ENCODE measurements at places on chromosomes 5 and 9.
A peak's percentile ranks its signal among the peaks of the same experiment; 100 is the strongest.

DNA sequence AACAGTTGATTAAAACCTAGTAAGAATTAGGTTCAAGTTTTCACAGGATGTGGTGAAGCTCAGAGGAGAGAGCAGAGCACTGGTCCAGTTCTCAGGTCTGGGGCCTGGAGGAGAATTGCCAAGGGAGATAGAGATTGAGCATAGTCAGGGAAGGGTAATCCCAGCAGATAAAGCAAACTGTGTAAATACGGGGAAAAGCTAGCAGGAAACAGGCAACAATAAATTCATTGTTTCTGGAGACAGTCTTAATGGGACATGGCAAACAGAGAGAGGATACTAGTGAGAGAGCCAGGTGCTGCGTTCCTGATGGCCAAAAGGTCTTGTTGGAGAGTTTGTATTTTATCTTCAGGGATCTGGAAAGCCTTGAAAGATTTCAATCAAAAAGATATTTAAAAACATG is 333.0 kb downstream of the PDE4D start:
- no peaks in the 10 kb centered on the region for H3K4me1 ChIP-seq
- no peak overlapping the region for H3K27ac ChIP-seq
- no peaks in the 10 kb centered on the region for H3K27me3 ChIP-seq
- H3K4me3 ChIP-seq: no peak overlapping the region
- DNase-seq: no peak

DNA sequence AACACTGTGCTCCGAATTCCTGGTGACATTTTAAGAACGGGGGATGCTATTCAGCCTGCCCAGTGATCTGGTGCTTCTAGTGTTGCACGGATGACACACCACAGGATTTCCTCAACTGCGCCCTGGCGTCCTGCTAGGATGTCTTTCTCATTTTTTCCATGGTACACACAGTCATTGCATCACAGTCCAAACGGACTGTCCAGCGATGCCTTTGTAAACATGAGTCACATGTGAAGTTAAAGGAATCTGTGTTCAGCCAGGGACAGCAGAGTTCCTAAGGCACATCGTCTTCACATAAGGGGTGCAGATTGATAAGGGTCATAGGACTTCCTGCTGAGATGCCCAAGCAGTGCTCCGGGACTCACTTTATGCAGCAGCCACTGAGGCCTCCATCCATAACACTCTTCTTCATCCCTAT is 9.3 kb upstream of the PTPN3 start:
- H3K36me3 ChIP-seq: no peaks in the 10 kb centered on the region
- no peak overlapping the region for H3K4me3 ChIP-seq
- H3K27me3 ChIP-seq: no peaks in the 10 kb centered on the region
- no peaks in the 10 kb centered on the region for H3K4me1 ChIP-seq
- no peak for DNase-seq

GRCh38 chr5:156178117-156178516 is 148.8 kb upstream of the SGCD start:
- no peak for DNase-seq
- no peak overlapping the region for H3K27ac ChIP-seq
- H3K36me3 ChIP-seq: no peaks in the 10 kb centered on the region
- H3K4me1 ChIP-seq: no peaks in the 10 kb centered on the region
- no peak overlapping the region for H3K4me3 ChIP-seq
- H3K27me3 ChIP-seq: no peaks in the 10 kb centered on the region

GRCh38 chr5:7871653-7872052 is 2.7 kb downstream of the MTRR start:
- H3K36me3 ChIP-seq: peaks cover 24% of the 10 kb centered on the region
- H3K4me3 ChIP-seq: no peak overlapping the region
- H3K27ac ChIP-seq: no peak overlapping the region
- H3K4me1 ChIP-seq: no peaks in the 10 kb centered on the region
- DNase-seq: no peak

- H3K4me3 ChIP-seq: no peak overlapping the region
- peak overlapping the region; percentile 83 for H3K27ac ChIP-seq
- H3K27me3 ChIP-seq: no peaks in the 10 kb centered on the region
- DNase-seq: no peak
- H3K36me3 ChIP-seq: no peaks in the 10 kb centered on the region
- H3K4me1 ChIP-seq: peaks cover 21% of the 10 kb centered on the region
Observed at GRCh38 chr5:126358525-126358924, 64.7 kb upstream of the GRAMD2B start.

GRCh38 chr5:66741394-66741793 is 145.2 kb downstream of the MAST4 start:
- DNase-seq: no peak
- H3K27ac ChIP-seq: no peak overlapping the region
- H3K27me3 ChIP-seq: no peaks in the 10 kb centered on the region
- no peak overlapping the region for H3K4me3 ChIP-seq

DNA sequence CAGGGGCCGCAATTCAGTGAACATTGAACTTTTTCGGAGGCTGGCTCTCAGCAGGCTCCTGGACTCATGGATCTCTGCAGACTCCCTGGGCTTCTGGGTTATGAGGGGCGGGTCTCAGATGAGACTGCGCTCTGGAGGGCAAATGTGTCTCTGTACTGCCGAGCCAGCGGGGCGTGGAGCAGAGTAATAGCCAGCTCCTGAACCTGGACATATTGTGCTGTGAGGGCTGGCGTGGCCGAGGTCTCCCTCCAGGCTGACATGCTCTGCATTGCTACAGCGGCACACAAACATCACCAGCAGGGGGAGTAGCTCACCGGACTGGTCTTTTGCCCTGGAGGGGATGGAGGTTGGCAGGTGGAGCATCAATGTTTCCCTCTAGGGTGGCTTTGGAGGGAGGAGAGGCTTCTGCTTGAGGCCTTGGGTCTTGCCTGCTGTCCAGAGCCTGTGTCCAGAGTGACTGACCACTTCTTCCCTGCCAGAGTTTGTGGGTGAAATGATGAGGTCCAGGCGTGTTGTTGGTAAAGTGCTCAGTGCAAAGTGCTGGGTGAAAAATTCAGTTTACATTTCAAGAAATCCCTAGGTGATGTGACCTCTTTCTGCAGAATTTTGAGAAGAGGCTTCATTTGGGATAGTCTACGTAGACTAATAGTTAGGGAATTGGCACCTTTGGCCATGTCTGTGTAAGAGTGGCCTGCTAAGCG is 10.9 kb upstream of the GADD45G start:
- H3K27me3 ChIP-seq: no peaks in the 10 kb centered on the region
- H3K36me3 ChIP-seq: no peaks in the 10 kb centered on the region
- H3K4me3 ChIP-seq: no peak overlapping the region
- H3K27ac ChIP-seq: no peak overlapping the region
- peak; percentile 57 for DNase-seq

DNA sequence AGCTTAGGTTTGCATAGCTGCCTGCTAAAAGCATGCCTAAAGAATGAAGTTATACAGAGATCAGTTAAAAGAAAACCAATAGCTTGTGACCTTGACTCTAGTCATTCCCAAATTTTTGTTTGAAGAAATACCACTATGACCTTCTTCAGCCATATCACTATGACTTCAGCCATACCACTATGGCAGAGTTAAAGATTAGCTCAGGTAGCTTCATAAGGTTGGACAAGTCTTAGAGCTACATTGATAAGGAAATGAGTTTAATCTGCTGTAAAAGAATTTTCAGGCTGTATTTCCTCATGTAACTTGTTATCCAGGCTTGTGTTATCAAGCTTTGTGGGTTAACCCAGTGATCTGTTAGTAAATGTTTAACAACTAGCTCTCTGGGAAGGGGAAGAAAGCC is 30.7 kb downstream of the C6 start:
- no peak for DNase-seq
- no peaks in the 10 kb centered on the region for H3K36me3 ChIP-seq
- H3K4me1 ChIP-seq: no peaks in the 10 kb centered on the region

- H3K4me1 ChIP-seq: no peaks in the 10 kb centered on the region
- no peak overlapping the region for H3K27ac ChIP-seq
- no peaks in the 10 kb centered on the region for H3K36me3 ChIP-seq
Observed at GRCh38 chr9:6405371-6405770, 7.6 kb upstream of the UHRF2 start.

DNA sequence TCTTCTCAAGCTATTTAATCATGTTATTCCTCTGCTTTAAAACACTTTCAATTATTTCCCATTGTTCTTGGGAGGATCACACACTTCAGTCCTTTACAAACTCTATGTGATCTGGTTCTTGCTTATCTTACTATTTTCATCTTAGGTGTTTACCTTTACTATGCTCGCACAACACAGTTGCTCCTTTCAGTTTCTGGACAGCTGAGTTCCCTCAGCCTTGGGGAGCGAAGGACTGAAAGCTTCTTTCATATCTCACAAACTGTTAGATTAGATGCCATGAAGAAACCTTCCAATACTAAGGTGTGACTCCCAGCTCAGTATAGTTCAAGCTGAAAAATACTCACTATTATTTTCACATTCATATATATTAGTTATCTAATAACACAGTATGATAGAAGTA is 117.9 kb downstream of the CDC42SE2 start:
- no peaks in the 10 kb centered on the region for H3K27me3 ChIP-seq
- H3K27ac ChIP-seq: peak overlapping the region; percentile 1
- H3K4me3 ChIP-seq: no peak overlapping the region
- peaks cover 30% of the 10 kb centered on the region for H3K4me1 ChIP-seq
- no peak for DNase-seq

GRCh38 chr5:34001241-34001841 is 6.5 kb downstream of the AMACR start:
- H3K27ac ChIP-seq: no peak overlapping the region
- no peaks in the 10 kb centered on the region for H3K36me3 ChIP-seq
- no peaks in the 10 kb centered on the region for H3K4me1 ChIP-seq

GRCh38 chr5:15285901-15286583 is 213.9 kb upstream of the FBXL7 start:
- no peak overlapping the region for H3K4me3 ChIP-seq
- no peak overlapping the region for H3K27ac ChIP-seq
- no peaks in the 10 kb centered on the region for H3K27me3 ChIP-seq
- no peak for DNase-seq

GRCh38 chr5:51657340-51658240 is 274.3 kb downstream of the ISL1 start:
- no peak for DNase-seq
- no peaks in the 10 kb centered on the region for H3K36me3 ChIP-seq
- H3K4me3 ChIP-seq: no peak overlapping the region
- no peak overlapping the region for H3K27ac ChIP-seq
- no peaks in the 10 kb centered on the region for H3K4me1 ChIP-seq

GRCh38 chr5:5454391-5454790 is 31.9 kb downstream of the ICE1 start:
- H3K27me3 ChIP-seq: no peaks in the 10 kb centered on the region
- no peaks in the 10 kb centered on the region for H3K4me1 ChIP-seq
- no peak overlapping the region for H3K27ac ChIP-seq
- H3K4me3 ChIP-seq: no peak overlapping the region

GRCh38 chr5:119367502-119368237 is 11.9 kb downstream of the TNFAIP8 start:
- H3K4me3 ChIP-seq: no peak overlapping the region
- no peak for DNase-seq
- H3K36me3 ChIP-seq: no peaks in the 10 kb centered on the region
- no peaks in the 10 kb centered on the region for H3K4me1 ChIP-seq

DNA sequence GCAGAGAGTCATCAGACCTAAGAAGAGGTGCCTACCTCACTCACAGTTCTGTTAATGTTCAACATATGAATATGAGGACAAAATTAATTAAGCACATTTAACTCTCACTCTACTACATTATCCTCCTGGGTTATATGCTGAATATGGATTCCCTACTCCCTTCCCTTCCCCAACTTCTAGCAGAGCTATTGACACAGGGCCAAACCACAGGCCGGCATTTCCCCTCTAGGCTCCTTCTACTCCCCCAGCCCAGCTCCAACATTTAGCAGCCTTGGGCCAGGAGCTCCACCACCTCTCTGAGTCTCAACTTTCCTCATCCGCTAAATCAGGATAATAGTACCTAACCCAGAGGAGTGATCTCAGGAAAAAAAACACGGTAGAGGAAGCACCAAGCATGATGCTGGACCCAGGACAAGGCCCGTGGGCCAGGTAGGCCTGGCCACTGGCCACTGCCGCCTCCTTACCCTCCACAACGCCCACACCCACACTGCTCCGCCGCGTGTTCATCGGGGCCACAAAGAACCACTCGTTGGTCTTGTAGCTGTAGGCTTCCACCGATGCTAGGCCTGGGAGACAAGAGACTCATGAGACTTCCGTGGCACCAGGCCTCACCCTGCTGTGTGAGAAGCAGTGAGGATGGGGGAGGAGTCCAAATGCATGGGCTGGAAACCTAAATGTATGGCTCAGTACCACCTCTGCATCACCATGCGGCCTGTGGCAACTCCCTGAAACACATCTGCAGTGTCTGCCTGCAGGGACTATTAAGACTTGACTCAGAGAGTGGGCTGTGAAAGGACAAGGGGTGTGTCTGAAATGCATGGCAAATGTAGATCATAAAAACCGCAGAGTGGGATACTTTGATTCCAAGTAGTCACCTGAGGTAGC is 98.8 kb downstream of the KLHL3 start:
- no peaks in the 10 kb centered on the region for H3K4me1 ChIP-seq
- no peak for DNase-seq
- no peaks in the 10 kb centered on the region for H3K36me3 ChIP-seq
- no peak overlapping the region for H3K4me3 ChIP-seq
- H3K27ac ChIP-seq: no peak overlapping the region

GRCh38 chr9:97852399-97853055 is 499 bp upstream of the FOXE1 start:
- no peaks in the 10 kb centered on the region for H3K36me3 ChIP-seq
- peaks cover 42% of the 10 kb centered on the region for H3K4me1 ChIP-seq
- H3K27ac ChIP-seq: no peak overlapping the region

DNA sequence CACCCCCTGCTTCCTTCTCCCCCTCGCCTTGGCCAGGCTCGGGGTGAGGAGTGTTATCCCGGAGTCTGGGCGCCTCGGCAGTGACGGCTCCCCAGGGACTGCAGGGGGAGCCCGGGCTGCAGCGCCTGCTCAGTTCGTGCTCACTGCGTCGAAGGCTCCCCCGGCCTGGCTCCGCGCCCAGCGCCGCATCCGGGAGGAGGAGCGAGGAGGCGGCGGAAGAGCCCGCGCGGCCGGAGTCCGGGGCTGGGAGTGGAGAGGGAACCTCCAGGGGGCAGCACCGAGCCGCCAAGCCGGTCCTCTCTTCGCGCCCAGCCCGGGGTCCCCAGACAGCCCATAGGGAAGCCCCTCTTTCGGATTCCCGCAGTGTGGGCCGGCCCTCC is 1.3 kb upstream of the EGR1 start:
- peak; percentile 96 for DNase-seq
- H3K36me3 ChIP-seq: no peaks in the 10 kb centered on the region
- H3K4me1 ChIP-seq: no peaks in the 10 kb centered on the region
- H3K27me3 ChIP-seq: no peaks in the 10 kb centered on the region
- peak overlapping the region; percentile 96 for H3K27ac ChIP-seq
- H3K4me3 ChIP-seq: peak overlapping the region; percentile 86

- H3K27ac ChIP-seq: no peak overlapping the region
- H3K4me3 ChIP-seq: no peak overlapping the region
- no peaks in the 10 kb centered on the region for H3K36me3 ChIP-seq
- no peaks in the 10 kb centered on the region for H3K27me3 ChIP-seq
- H3K4me1 ChIP-seq: no peaks in the 10 kb centered on the region
Observed at GRCh38 chr9:122367065-122367464, 3.8 kb upstream of the PTGS1 start.

GRCh38 chr5:148014276-148014675 is 49.5 kb upstream of the SPINK5 start:
- no peaks in the 10 kb centered on the region for H3K4me1 ChIP-seq
- H3K27me3 ChIP-seq: no peaks in the 10 kb centered on the region
- H3K4me3 ChIP-seq: no peak overlapping the region
